Stimulated activated CD8-positive, alpha-beta memory T cell treated with anti-CD3 and anti-CD28 coated beads, Interleukin-2, amount 100 ng/mL, for 48 hours (primary cell): ENCODE measurements at places on chromosomes 5 and 9.

DNA sequence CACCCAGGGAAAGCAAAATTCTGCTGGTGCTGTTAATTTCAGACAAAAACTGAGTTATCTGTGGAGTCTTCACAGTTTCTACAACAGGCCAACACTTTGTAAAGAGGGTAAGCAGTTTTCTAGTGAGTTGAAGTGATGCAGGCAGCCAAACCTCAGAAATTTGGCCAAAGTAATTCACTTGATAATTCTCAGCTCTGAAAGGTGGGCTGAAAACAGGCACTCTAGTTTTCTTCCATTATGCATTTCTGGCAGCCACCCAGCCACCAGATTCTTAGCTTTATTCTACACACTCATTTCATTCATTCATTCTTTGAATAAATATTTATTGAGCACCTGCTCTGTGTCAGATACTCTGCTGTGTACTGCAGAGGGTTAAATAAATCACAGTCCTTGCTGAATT lies 184.2 kb downstream of the RAB3C start:
- DNase-seq = no peak

GRCh38 chr5:13552361-13552760 lies 392.1 kb downstream of the DNAH5 start:
- no peak for DNase-seq

DNA sequence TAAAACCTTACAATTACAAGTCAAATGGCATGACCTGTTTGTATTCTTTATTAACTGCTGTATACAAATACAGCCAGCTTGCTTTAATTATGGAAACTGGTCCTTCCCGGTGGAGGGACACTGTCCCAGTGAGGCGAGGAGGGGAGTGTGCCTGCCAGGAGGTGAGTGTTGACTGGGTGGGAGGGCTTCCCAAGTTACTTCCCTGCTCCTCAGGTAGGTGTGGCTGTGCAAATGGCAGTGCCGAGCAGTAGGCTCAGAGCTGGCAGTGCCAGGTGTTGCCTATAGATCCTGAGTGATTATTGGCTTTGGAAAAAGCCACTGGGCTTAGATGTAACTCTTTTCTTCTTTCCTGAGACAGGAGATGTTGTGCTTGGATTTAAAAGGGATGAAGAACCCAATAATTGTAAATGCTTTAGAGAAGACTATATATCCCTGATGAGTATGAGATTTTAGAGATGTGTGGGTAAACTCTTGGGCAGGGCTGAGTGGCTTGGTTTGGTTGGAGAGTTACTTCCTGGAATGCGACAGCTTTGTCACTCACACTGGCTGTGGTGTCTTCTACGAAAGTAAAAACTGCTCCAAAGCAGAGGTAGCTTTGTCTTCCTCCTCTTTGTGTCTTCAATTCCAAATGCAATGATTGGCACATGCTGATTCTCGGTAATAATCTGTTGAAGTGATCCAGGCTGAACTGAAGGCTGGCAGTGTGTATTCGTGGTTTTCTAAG lies 43.7 kb downstream of the GLRX start:
- no peak for DNase-seq

GRCh38 chr5:6803981-6804550 lies 90.8 kb downstream of the TENT4A start:
- DNase-seq = no peak

GRCh38 chr9:124272979-124273378 lies 15.2 kb downstream of the NEK6 start:
- no peak for DNase-seq

GRCh38 chr5:98641671-98642070 lies 131.8 kb upstream of the RGMB start:
- DNase-seq = no peak

DNA sequence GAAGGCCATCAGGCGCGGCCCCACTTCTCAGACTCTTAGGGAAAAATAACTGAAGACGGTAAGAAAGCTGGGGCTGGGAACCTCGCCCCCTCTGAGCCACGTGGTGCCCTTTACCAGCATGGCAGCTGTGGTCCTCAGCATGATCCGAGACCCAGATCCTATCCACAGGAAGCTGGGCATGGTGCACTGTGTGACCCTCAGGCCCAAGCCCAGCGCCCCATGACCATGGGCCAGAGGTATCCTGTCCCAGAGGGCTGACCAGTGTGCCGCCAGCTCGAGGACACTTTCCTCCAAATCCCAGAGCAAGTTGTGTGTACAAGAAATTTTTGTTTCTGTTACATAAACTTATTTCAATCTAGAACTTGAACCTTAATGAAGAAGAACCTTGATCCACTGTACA lies 28.1 kb downstream of the TERT start:
- no peak for DNase-seq

GRCh38 chr9:95952471-95952870 lies 77.0 kb downstream of the ERCC6L2 start:
- DNase-seq = no peak

DNA sequence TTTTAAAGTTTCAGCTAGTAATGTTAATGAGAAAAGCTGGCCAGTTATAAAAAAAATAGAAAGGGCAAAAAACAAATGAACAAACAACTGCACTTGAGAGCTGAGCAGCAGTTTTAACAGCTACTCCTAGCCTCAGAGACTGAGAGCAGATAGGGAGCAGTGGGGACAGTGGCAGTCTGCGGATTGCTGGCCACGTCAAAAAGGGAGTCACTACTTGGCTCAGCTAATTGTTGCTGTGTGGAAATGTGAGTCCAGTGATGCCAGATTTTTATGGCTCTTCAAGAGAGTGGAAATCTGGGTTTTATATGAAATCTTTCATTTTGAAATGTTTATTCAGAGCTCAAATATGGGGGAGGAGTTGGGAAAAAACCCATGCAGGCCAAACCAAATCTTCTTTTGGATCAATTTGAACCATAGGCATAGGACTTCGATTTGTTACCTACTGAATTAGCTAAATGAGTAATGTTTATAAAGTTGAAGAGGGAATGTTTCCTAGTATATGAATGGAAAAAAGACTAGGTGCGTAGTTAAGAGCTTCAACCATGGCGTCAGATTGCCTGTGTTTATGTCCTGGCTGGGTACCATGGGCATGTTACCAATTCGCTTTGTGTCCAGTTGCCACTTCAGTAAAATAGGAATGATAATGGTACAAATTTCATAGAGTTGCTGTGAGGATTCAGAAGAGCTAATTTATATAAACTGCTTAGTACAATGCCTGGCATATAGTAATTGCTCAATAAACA lies 102.1 kb downstream of the PAM start:
- no peak for DNase-seq

DNA sequence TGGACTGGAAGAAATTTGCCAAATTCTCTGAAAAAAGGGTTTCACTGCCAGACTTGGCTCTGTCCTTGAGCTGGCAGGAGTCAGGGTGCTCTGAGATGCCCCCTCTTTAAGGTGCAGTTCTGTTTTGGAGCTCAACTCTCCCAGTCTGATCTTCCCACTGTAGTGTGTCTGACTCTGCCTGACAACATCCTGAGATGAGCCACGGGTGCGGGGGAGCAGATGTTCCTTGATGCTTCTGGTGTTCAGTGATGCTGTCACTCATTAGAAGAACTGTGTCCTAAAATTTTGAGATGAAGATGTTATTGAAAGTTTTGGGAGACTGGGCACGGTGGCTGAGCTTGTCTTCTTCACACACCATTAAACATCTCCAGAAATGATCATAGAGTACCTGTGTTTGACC lies 78.2 kb downstream of the BASP1 start:
- no peak for DNase-seq

- DNase-seq = no peak
These were observed 10.1 kb downstream of the IGFBPL1 start for GRCh38 chr9:38414040-38414723.

DNA sequence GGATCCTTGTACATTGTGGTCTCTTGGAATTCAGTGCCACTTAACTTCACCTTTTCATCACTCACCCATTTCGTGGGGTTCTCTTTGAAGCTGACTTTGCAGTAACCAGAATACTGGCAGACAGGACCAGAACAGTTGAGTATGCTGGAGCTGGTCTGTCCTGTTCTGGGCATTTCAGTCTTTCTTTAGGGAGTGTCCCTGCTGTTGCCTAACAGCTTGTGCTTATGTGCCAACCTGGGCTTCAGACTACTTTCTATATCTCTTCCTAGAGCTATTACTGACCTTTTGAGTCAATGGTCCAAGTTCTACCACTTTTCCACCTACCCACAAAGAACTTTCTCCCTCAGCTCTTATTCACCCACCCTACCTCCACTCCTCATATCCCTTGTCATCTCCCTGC lies 10.0 kb upstream of the INSL6 start:
- DNase-seq = no peak

DNA sequence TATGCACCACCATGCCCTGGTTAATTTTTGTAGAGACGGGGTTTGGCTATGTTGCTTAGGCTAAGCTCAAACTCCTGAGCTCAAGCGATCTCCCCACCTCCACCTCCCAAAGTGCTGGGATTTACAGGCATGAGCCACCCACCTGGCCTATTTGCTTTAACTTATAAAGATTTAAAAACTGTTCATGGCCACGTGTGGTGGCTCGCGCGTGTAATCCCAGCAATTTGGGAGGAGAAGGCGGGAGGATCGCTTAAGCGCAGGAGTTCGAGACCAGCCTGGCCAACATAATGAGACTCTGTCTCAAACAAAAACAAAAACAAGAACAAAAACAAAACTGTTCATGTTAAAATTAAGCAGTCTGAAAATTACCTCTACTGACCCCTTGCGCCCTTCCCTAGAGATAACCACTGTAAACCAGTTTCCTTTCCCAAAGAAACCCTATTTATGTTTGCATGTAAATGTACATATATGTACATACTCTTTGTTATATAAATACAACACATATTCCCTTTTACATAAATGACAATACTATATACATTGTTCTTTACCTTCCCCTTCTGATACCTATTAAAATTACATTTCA lies 1.5 kb downstream of the AK6 start:
- no peak for DNase-seq

- no peak for DNase-seq
These were observed 163.8 kb upstream of the MVB12B start for GRCh38 chr9:126162611-126163381.

GRCh38 chr5:161544350-161544765 lies 2.2 kb downstream of the GABRB2 start:
- DNase-seq = no peak

GRCh38 chr9:71987471-71988371 lies 72.7 kb downstream of the C9orf57 start:
- DNase-seq = no peak

DNA sequence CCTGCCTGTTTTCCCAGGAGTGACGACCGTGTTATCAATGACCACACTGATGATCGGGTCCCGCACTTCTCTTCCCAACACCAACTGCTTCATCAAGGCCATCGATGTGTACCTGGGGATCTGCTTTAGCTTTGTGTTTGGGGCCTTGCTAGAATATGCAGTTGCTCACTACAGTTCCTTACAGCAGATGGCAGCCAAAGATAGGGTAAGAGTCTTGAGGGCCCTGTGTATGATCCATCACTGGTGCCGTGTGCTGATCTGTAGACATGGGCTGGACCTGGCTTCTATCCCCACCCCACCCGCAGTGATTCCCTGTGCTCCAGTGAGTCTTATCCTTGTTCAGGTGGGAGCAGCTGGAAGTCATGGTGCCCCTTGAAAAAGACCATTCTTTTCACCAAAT lies 26.0 kb downstream of the GABRP start:
- DNase-seq = no peak

DNA sequence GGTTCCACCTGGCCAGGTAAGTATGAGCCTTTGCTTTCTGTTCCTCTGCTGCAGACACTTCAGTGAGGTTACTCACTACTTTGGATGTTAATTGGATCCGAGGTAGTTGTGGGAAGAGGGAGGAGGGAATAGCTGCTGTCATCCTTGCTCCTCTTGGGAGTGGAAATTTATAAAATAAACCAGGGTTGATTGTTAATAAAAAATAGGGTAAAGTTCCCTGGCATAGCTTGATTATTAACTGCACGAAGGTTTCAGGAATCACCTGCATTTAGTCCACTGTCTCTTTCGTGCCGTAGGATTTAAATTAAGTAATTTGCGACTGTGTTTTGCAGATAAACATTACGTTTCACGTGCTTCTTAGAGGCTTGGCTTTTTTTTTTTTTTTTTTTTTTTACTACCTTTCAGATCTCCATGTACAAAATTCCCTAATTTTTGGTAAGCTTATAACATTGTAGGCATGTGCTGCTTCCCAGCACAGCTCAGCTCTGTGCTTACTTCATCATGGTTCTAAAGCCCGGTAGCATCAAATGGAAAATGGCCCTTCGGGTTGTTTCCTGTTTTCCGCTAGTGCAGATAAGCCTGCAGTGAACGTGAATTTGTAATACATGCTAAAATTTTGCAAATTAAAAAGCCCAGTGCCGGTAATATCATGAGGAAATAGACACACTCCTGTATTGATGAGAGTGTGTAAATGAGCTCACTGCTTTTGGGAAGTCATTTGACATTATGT lies 26.9 kb upstream of the LTC4S start:
- DNase-seq = no peak

DNA sequence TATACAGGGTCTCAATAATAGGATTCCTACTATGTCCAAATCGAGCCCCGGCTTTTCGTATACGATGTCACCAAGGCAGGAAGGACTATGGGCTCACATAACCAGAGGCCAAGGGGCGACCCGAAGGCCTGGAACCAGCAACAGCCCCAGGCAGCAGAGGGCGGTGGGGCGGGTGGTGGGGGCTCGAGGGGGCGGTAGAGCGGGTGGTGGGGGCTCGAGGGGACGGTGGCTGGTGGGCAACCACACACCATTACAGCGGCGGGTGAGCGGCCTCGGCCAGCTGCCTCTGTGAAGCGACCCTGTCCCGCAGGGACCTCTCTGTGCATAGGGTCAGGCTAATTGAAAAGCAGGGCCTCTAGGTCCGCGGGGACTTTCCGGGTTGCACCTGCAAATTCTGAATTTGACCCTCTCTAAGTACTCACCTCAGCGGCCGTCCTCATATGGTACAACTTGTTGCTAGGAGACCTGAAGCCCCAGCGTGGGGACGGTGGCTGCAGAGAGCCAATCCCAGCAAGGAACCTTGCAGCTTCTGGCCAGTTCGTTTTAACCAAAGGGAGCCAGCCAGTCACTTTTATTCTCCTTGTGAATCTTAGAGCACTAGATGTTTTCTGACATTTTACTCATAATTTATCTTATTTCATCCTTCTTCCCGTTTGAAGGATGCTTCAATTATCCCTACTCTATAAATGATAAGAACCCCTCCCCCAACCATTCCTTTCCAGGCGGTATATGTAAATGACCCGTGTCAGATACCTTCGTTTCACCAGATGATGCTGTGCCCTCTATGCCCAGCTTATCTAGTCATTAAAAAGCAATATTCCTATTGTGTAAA lies at the start of gene NME5:
Gene NME5 (minus strand): TSS at position 480 of the 832 bp plus-strand sequence. CDS start 648 bp downstream, outside the sequence.
- DNase-seq = no peak

DNA sequence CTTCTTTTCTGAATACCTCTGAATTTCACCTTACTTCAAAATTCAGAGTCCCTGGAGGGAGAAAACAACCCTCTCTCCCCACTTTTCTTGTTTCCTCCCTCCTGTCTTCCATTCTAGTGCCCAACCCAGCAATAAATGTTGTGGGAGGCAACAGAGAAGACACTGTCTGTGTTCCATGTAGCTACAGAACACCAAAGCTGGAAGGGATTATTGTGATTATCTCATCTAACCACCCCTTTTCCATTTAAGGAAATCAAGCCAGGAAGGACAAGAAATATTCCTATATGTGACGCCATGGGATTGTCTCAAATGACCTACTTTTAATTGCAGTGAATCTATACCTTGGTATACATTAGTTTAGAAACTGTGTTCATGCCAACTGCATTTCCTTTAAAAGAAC lies 476.6 kb upstream of the TNC start:
- no peak for DNase-seq
